Stimulated activated CD4-positive, alpha-beta T cell treated with anti-CD3 and anti-CD28 coated beads, Interleukin-2, amount 100 ng/mL, for 48 hours (primary cell): ENCODE measurements at places on chromosomes 7 and 10.
A peak's percentile ranks its signal among the peaks of the same experiment; 100 is the strongest.

DNA sequence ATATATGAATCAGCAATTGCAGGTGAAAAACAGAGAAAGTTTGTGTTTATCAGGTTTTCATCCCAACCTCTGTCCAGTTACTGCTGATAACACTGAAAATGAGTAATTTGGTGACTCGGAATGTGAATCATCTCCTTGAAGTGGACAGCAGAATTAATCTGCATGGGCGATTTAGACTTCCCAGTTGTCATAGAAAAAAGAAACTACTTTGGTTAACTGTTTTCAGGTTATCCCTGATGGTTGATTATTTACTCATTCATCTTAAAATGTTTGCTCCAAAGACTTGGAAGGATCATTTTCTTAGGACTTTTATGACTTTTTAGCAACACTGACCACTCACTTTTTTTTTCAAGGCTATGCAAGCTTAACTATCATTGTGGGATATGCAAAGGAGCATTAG lies 504.1 kb upstream of the ANKRD30A start:
- no peak for DNase-seq

DNA sequence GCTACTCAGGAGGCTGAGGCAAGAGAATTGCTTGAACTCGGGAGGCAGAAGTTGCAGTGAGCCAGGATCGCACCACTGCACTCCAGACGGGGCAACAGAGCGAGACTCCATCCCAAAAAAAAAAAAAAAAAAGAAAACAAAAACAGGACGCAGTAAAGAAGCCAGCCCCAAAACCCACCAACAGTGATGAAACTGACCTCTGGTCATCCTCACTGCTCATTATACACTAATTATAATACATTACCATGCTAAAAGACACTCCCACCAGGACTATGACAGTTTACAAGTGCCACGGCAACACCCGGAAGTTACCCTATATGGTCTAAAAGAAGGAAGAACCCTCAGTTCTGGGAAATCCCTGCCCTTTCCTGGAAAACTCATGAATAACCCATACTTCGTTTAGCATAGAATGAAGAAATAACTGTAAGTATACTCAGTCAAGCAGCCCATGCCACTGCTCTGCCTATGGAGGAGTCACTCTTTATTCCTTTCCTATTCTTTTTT lies 40.0 kb upstream of the EIF4H start:
- DNase-seq, result no peak

DNA sequence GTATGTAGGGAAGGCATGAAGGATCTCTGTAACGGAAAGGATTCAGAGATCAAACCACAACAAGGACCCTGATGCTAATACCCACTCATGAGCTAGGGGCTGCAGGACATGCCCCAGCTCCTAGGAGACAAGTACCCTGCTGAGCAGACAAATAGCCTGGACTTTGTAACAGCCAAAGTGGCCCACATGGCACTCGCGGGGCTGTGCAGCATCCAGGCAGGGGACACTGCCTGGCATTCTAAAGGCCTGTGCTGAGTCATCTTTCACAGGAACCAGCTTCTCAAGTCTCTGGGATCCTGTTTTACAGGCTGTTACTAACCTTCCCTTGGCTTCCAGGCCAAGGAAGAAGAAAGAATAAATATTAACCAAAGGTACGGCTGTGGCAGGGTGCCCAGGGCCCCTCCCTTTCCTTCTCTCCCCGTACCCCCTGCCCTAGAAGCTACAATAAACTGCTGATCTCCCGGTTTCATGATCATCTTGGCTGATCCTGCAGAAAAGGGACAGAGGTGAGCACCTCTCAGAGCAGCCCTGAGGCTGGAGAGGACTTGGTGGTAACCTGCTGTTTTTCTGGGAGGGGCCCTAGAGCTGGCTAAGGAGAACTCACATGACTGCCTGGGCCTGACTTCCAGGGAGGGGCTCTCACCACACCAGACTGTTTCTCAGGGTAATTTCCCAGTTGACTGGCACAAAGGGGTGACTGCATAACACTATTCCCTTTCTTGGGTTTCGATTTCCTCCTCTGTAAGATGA lies 4.2 kb upstream of the RPEL1 start:
- DNase-seq, result no peak

- no peak for DNase-seq
These were observed 72.1 kb downstream of the ARMC3 start for GRCh38 chr10:22999942-23000341.

- DNase-seq, result no peak
These were observed 11.4 kb downstream of the JCAD start for GRCh38 chr10:30047924-30048531.

DNA sequence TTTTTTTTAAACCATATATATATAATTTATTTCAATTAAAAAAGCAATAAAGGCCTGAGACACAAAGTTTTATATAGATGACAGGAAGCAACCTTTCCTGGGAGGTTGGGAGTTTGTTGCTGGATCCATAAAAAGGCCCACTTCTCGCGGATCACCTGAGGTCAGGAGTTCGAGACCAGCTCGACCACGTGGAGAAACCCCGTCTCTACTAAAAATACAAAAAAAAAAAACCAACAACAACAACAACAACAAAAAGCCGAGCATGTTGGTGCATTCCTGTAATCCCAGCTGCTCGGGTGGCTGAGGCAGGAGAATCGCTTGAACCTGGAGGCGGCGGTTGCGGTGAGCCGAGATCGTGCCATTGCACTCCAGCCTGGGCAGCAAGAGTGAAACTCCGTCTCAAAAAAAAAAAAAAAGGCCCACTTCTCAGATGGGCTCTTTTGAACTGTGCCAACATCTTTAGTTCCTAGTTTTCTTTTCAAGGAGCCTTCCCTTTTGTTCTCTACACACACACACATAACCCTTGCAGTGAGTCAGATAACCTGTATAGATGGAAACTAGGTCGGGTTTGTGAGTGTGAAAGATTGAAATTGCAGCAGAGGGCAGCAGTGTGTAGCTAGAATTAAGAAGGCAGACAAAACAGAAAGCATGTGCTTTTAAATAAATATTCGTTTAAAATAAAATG lies 1.2 kb upstream of the SMNDC1 start:
- DNase-seq, result peak; percentile 33

DNA sequence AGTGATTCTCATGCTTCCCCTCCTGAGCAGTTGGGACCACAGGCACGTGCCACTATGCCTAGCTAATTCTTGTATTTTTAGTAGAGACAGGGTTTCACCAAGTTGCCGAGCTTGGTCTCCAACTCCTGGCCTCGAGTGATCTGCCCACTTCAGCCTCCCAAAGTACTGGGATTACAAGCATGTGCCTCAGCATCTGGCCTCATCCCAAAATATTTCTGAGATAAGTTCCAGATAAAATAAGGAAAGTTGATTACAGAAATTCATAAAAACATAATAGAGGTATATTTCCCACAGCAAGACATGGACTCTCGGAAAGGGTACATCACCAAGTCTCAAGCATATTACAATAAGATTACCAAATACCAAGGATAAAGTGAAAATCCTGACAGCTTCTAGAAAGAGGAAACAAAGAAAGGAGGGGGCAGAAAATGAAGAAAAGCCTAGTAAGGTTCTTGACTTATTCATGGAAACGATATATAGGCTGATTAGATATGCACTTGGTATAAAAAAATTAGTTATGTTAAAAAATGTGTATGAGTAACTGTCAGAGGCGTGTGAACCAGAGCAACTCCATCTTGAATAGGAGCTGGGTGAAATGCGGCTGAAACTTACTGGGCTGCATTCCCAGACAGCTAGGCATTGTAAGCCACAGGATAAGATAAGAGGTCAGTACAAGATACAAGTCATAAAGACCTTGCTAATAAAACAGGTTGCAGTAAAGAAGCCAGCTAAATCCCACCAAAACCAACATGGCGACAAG lies 35.0 kb downstream of the IQUB start:
- DNase-seq, result no peak

DNA sequence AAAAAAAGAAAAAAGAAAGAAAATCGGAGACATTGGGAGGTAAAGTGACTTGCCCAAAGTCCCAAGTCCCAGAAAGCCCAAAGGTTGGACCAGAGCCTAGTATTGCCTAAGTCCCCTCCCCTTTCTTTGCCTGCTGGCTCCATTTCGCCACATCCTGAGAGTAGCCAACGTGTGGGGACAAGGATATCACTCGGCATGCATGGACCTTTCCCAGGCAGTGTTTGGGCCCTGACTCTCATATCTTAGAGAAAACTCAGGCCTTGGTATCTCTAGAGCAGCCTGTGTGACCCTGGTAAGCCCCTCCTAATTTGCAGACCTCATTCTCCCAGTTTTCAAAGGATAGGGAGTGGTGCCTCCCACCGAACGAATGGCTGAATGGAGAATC lies 294.2 kb upstream of the ZMIZ1 start:
- DNase-seq, result no peak

GRCh38 chr10:79316671-79317431 lies 30.4 kb upstream of the PPIF start:
- no peak for DNase-seq

DNA sequence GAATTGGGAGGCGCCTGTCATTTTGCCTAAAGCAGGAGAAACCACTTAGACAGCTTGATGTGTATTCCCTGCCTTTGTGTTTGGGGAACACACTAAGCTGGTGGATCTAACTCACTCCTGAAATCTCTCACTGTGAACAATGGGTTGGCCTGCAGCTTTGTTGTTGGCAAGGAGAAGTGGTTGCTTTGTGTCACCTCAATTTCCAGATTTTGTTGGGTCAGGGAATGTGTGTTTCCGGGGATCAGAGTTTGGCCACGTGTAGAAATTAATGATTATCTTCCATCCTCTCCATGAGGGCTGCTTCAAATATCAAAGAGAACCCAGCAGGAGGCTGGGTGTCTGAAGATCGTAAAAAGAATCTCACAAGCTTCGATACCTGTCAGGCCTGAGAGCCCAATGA lies 27.8 kb downstream of the A1CF start:
- no peak for DNase-seq

- no peak for DNase-seq
These were observed 128.3 kb downstream of the PTPN20 start for GRCh38 chr10:47039562-47039913.

- DNase-seq, result no peak
These were observed 7.7 kb downstream of the GUSB start for GRCh38 chr7:65974191-65974801.

GRCh38 chr10:77939561-77940001 lies 13.0 kb upstream of the DLG5 start:
- DNase-seq, result no peak

GRCh38 chr7:43905956-43906330 lies 453 bp downstream of the URGCP start:
- DNase-seq, result peak; percentile 23

GRCh38 chr10:122911889-122912484 lies 1.6 kb downstream of the FAM24A start:
- DNase-seq, result peak; percentile 56

- DNase-seq, result no peak
These were observed 47.7 kb upstream of the ATRNL1 start for GRCh38 chr10:115045499-115045898.

GRCh38 chr7:55440040-55440690 lies 75.0 kb downstream of the LANCL2 start:
- DNase-seq, result no peak

DNA sequence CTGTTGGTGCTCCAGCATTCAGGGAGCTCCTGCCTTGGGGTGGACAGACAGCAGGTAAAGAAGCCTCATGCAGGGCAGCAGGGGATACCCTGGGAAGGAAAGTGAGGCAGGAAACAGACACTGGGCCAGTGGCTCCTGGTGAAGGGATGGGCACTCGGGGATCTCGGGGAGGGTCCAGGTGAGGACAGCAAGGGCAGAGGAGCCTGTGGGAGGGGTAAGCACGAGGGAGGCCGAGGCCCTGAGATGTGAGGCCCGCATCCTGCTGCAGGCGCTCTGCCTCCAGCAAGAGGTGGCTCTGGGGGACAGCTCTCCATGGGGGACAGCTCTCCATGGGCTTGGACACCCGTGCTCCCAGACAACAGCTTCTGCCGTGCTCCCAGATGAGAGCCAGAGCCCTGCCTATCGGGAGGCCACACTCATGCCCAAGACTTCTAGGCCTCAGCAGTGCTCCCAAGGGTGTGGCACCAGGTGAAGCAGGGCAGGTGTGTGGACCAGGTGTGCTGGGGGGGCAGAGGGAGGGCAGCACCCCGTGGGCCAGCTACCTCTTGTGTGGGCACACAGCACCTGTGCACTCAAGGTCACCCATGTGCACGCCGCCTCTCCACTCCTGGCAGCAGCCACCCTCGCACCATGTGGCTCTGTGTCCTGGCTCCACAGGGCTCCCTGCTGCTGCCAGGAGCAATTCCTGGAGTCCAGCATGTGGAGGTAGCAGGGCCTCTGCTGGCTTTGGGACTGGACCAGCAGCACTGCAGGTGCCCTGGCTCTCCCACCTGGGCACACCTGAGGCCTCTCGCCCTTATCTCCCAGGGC lies 93.6 kb upstream of the INSIG1 start:
- DNase-seq, result no peak

GRCh38 chr7:99219985-99220384 lies 12.1 kb upstream of the KPNA7 start:
- DNase-seq, result no peak

GRCh38 chr10:110631934-110632333 lies 12.2 kb upstream of the RBM20 start:
- no peak for DNase-seq

DNA sequence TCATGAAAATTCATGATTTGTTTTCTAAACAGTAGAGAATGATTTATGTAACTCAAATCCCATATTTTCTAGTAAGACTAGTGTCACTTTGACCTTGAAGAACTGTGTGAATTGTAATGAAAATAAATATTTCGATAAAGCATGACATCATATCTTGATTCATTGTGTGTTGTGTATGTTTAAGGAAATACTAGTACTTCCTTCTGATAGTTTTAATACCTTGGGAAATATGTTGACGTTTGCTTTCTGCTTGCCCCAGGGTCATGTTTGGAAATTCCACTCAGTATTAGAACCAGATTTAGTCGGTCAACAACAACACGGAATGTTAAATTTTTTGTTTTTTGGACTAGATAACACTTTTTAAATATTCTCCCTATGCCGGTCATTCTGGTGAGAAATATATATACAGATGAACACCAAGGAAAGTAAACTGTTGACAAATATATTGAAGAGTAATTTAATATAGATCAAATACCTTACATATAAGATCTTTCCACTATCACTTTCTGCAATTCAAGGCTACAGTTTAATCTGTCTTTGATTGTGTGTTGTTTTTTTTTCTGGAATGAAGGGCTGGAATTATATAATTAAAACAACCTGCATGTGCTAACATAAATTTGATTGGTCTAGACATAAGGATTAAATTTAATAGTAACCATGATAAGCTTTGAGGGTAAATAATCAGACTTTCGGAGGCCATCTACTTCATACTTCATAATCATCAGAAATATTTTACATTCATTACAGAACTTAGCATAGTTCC lies 126.2 kb downstream of the MDFIC start:
- no peak for DNase-seq
